ENCODE measurements at places on chromosomes 2 and 18. TPM values are rescaled to one million over a fixed set of nuclear protein-coding genes. Genes with fewer than 3 reads are reported as not detected.

Gene HOXD13
- not detected for total RNA-seq

Gene FAM110C
- total RNA-seq: 4.9 TPM

Gene SALL3
- total RNA-seq: not detected

DNA sequence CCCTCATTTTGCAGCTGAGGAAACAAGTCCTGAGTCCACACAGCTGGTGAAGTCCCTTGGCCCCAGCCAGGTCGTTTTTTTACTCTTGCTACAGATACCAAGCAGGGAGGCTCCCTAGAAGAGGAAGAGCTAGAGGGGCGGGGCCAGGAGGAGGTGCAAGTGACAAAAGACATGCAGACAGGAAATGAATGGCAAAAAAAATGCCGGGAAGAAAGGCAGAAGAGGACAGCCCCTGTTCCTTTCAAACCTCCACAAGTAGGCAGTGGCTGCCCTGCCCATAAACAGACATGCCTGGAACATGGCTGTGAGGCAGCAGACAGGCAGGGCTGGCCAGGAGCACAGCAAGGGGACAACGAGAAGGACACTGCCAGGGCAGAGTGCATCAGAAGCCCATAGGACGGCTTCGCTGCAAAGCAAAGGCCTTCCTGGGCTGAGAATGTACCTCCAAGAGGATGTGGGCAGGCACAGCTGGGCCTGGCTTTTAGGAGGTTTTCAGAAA, 108.7 kb downstream of the ZBTB7C start:
- DNase-seq: no peak

DNA sequence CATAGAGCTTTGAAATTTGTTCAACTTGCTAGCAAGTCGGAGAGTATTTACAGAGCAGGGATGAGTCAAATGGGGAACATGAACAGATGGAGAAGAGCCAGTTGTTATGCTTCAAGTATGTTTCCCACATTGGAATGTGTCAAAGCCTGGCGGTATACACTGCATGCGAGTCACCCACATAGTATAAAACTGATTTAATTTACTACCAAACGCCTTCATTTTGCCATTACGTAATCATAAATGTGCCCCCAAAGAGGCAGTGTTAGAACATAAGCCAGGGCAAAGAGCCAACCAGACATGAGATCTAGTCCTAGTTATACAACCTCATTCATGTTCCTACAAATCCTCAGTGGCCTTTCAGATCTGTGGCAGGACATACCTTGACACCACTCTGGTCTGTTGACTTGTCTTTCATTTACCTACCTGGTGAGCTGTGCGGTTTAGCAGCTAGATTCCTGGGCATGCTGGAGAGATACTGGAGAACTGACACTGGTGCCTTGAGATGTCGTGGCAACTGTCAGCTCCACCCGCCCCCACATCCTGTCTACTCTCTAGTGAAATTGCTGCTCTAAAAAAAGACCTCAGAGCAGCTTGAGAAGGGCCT, 21.7 kb upstream of the NRP2 start:
- DNase-seq: no peak

DNA sequence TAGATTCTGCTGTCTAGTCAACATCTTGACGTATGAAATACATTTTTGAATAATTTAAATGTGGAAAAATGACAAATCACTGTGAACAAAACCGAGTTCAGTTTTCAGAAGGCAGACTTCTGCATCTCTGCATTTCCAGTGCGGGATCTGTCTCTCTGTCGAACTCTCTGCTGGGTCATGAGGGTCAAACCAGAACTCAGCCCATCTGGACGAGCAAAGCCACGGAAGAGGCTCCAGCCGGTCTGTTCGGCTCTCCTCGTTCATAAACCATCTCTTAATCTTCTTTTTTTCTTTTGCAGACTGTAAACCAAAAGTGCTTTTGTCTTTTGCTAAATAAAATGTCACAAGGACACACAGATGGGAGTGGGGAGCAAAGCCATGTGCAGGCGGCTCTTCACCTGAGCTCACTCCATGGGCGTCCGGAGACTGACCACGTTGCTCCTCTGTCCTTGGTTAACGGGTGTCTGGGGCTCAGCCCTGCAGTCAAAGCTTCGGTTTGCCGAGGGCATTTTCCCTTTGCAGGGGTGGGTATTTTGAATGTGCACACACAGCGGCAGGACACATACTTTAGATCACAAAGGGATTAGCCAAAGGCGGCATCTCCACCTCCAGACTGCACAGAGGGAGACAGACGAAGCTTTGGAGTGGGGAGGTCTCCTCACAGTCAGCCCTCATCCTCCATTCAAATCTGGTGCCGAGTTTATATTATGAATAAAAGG, 737.9 kb upstream of the SALL3 start:
- no peak for DNase-seq

DNA sequence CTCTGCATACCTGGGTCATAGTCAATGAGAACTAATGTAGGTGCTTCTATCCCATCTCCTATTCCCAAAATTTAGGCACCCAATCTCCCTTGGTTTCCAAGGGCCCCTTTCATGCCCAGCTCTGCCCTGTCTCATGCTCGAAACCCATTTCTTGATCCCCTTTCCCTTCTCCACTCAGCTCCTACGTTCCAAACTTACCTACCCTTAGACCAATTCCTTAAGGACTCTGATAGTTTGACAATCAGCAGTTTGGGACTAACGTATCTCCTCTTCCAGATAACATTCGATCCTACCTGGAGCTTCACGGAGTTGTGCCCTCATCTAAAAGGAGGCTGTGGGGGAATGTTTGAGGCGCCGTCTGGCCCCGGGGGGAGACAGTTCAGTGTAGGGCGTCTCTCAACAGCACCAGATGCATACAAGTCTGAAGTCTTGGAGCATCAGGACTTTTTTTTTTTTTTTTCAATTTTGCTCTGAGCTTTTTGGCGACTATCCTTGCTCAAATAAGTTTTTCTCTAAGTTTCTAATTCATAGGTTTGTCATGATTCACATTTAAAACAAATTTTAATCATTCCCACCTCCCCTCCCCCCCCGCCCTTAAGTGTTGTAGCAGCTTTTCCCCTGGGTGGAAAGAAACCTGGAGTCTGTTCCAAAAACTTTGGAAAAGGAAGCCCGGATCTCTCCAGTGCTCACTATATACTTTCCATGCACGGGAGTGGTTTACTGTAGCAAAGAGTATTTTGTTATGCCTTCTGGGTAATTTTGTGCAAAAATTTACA, 141.2 kb upstream of the LGALSL start:
- no peak for DNase-seq

GRCh38 chr2:25362049-25362433, 20.3 kb upstream of the DNMT3A start:
- DNase-seq: peak; percentile 77

GRCh38 chr2:171523088-171524017, 1.1 kb downstream of the CYBRD1 start:
- peak; percentile 66 for DNase-seq

GRCh38 chr2:60840880-60841279, 40.5 kb upstream of the REL start:
- no peak for DNase-seq

GRCh38 chr2:175445281-175445680, 263.8 kb upstream of the ATP5MC3 start:
- DNase-seq: no peak

DNA sequence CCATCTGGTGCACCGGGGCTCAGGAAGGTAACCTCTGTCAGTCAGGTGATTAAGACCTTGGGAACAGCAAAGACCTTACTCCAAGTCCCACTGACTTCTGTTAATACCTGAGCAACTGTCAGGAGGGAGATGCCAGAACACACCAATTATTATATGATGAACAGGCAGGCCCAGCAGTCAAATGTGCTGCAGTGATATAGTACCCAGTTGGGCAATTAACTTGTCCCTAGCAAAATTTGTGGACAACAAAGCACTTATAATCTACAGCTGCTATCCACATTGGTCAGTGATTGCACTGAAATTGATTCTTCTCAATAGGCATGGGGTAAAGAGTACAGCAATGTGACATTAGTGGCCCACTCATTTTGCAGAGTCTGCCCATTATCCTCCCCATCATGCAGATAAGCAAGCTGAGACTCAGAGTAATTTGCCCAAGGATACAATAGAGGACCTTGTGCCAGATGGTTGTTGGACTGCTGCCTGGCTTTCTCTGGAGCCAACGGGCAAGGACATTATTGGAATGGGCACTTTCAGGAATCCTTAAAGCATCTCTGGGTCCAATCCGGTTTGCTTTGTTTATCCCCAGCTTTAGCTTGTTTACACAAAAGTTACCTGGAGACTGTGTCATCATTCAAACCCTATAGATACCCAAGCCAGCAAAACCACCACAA, 147.6 kb downstream of the CCBE1 start:
- no peak for DNase-seq

GRCh38 chr2:167504061-167504460, 615.8 kb downstream of the XIRP2 start:
- DNase-seq: no peak

- DNase-seq: no peak
These were observed 834.8 kb downstream of the CPS1 start for GRCh38 chr2:211391189-211391567.

DNA sequence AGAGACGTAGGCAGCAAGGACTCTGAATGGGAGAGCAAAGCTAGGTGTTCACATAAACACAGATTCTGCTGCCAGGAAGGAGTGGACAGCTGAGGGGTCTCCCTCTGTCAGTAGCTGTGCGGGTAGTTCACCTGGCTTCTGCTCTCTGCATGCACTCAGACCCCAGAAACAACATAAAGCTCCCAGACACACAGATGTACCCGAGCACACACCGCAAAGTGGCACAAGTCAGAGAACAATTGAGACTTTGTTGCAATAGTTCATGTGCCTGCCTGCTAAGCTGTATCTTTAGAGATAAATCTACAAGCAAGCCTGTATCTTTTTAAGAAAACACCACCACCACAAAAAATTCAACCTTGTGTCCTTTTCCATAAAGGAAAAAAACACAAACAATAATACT, 420.0 kb upstream of the ST6GAL2 start:
- no peak for DNase-seq

- no peak for DNase-seq
These were observed 148.9 kb downstream of the DTNB start for GRCh38 chr2:25524507-25524906.

GRCh38 chr2:207141386-207141785, 24.4 kb downstream of the KLF7 start:
- no peak for DNase-seq

- DNase-seq: no peak
These were observed 23.0 kb downstream of the ERMN start for GRCh38 chr2:157302492-157303099.

DNA sequence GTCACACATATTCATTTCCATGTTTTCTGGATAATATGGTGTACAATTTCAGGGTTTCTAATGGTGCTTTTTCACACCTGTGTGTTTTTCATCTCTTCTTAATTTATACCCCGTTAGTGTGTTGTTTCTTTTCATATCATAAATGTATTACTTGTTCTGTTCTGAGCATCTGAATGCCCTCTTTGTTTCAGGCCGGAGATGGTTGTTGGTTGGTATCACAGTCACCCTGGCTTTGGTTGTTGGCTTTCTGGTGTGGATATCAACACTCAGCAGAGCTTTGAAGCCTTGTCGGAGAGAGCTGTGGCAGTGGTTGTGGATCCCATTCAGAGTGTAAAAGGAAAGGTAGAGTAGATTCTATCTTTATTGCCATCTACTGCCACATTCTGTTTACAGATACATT, 45.1 kb upstream of the TBR1 start:
- no peak for DNase-seq

DNA sequence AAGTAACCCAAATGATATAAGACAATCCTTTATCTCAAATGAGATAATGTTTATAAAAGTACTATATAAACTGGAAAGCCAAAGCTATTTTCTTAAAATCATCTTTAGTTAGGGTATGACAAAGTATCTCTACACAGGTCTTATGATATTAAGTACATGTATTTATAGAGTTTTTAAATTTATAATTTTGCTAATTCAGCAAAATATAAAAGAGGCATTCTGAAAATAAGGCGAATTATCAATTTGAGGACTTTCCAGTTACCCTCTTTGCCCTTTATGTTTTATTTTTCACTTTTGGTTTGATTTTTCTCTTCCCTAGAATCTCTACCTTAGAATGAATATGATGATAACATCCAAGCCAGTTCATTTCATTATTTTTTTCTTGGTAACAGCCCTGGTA, 115.2 kb downstream of the ZNF521 start:
- DNase-seq: no peak
